ENCODE measurements at places on chromosomes 16 and 17. TPM values are rescaled to one million over a fixed set of nuclear protein-coding genes. Genes with fewer than 3 reads are reported as not detected.

The SULT1A3 gene
- 30.0 TPM for total RNA-seq

- no peak for DNase-seq
- peaks cover 42% of the 10 kb centered on the region for H3K27me3 ChIP-seq
- peaks cover 3% of the 10 kb centered on the region for H3K36me3 ChIP-seq
- no peak overlapping the region for H3K27ac ChIP-seq
- H3K4me1 ChIP-seq: peaks cover 4% of the 10 kb centered on the region
- H3K4me3 ChIP-seq: no peak overlapping the region
Observed at GRCh38 chr16:80341263-80341662, 199.5 kb upstream of the DYNLRB2 start.

DNA sequence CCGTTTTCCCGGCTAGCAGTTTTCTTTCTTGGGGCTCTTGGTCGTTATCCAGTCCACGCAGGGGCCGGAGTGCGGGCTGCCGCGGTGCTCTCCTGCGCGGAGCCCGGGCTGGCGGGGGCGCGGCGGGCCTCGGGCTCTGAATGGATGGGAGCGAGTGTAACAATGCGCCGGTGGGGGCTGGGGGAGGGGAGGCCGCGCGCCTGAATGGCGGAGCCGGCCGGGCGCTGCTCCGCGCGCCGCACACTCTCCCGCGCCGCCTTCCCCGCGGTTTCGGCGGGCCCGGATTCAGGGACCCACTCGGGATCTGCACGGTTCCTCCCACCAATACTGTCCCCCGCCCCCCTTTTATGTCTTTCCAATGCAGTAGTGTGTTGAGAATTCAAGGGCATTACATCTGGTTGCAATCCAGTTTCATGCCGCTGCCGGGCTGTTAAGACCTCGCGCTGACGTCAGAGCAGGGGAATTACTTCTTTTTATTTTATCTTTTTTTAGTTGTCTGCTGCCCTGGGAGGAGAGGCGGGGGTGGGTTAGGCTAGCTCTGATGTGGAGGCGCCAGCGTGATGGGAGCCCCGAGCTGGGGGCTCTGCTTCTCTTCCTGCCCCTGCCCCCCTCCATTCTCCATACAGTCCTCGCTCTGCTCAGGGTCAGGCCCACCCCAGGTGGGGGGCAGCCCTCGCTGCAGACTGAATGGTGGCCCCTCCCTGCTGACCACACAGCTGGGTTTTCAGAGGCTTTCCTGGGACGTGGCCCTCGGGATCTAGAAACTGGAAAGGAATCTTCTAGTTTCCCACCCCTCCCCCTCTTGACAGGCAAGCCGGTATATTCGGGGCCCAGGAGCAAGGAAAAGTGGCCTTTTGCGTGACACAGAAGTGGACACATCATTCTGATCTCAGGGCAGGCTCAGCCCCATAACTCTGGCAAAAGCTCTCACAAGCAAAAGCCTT lies 1.8 kb downstream of the RAI1 start:
- peak overlapping the region; percentile 93 for H3K4me3 ChIP-seq
- peak overlapping the region; percentile 91 for H3K27ac ChIP-seq
- peaks cover 5% of the 10 kb centered on the region for H3K27me3 ChIP-seq
- no peaks in the 10 kb centered on the region for H3K36me3 ChIP-seq

- H3K4me3 ChIP-seq: peak overlapping the region; percentile 97
- no peak for DNase-seq
- peaks cover 47% of the 10 kb centered on the region for H3K4me1 ChIP-seq
- peak overlapping the region; percentile 97 for H3K27ac ChIP-seq
- H3K36me3 ChIP-seq: no peaks in the 10 kb centered on the region
- no peaks in the 10 kb centered on the region for H3K27me3 ChIP-seq
Observed at GRCh38 chr17:51118330-51119195, 2.1 kb downstream of the SPAG9 start.

DNA sequence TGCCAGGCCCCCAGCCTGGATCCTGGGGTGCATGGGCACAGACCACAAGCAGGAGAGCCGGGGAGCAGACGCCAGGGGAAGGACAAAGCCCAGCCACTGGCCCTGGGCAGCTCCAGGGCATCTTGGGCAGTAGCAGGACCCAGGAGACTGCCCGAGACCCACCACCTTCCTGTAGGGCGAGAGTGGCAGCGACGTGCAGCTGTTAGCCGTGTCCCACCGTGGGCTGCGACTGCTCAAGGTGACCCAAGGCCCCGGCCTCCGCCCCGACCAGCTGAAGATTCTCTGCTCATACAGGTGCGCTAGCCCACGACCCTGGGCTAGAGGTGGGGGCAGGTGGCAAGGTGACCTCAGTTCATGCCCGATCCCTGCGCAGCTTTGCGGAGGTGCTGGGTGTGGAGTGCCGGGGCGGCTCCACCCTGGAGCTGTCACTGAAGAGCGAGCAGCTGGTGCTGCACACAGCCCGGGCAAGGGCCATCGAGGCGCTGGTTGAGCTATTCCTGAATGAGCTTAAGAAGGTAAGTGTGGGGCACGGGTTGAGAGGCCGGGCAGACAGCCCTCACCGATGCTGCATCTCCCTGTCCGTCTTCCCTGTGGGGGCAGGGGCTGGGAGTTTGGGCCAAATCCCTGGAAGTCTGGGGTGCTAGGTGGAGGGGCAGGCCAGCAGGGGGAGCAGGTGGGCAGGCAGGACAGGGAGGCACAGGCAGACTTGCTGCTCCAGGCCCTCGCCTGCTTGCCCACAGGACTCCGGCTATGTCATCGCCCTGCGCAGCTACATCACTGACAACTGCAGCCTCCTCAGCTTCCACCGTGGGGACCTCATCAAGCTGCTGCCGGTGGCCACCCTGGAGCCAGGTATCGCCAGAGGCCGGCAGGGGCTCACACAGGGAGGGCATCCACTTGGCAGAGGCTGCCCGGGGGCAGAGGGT lies 13.5 kb upstream of the SMIM5 start:
- no peak overlapping the region for H3K4me3 ChIP-seq
- H3K4me1 ChIP-seq: peaks cover 11% of the 10 kb centered on the region

DNA sequence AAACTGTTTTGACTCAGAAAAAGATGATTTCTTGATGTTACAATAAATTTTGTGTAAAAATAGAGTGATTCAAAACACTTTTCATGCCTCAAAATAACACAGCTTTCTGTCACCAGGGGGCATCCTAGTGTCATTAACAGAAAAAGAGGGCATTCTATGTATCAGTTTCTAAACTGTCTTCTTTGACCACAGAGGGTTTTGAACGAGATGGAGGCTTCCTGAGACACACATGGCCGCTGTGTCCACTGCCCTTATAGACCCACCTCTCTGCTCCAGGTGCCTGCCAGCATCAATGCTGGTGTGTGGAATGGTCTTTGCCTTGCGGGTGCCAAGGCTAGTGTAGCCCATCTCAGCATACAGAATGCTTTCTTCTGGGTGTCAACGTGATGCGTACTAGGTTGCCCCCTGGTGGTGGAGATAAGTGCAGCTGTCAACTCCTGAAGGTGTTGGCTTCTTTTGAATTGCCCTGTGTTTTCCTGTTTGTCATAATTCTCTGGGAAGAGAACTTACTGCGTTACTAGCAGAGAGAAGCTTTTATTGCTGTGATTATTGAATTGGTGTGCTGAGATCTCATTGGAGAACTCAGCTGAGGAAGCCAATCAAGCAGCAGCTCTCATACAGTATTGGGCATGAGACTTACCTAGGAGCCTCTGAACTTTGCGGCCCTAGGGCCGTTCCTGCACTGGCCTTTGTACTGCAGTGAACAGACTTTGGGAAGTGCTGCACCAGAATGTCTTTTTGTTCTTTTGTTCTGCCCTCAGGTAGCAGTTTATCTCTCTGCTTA lies 38.6 kb downstream of the USP10 start:
- no peak overlapping the region for H3K4me3 ChIP-seq
- peak overlapping the region; percentile 80 for H3K27ac ChIP-seq
- DNase-seq: peak; percentile 53
- no peaks in the 10 kb centered on the region for H3K27me3 ChIP-seq
- peaks cover 2% of the 10 kb centered on the region for H3K36me3 ChIP-seq

The FBXW10B gene
- total RNA-seq: not detected

The IRX3 gene
- 0.47 TPM for total RNA-seq

GRCh38 chr17:1709971-1710806 lies at the start of gene TLCD2:
Gene TLCD2, minus strand, starts transcription at chr17:1710377. Its CDS starts 135 bp downstream, at chr17:1710242.
- H3K36me3 ChIP-seq: peaks cover under 1% of the 10 kb centered on the region
- peaks cover 5% of the 10 kb centered on the region for H3K27me3 ChIP-seq
- peaks cover 23% of the 10 kb centered on the region for H3K4me1 ChIP-seq
- H3K4me3 ChIP-seq: peak within 1 kb of the TSS; percentile 87

The OR1A2 gene
- total RNA-seq: not detected

DNA sequence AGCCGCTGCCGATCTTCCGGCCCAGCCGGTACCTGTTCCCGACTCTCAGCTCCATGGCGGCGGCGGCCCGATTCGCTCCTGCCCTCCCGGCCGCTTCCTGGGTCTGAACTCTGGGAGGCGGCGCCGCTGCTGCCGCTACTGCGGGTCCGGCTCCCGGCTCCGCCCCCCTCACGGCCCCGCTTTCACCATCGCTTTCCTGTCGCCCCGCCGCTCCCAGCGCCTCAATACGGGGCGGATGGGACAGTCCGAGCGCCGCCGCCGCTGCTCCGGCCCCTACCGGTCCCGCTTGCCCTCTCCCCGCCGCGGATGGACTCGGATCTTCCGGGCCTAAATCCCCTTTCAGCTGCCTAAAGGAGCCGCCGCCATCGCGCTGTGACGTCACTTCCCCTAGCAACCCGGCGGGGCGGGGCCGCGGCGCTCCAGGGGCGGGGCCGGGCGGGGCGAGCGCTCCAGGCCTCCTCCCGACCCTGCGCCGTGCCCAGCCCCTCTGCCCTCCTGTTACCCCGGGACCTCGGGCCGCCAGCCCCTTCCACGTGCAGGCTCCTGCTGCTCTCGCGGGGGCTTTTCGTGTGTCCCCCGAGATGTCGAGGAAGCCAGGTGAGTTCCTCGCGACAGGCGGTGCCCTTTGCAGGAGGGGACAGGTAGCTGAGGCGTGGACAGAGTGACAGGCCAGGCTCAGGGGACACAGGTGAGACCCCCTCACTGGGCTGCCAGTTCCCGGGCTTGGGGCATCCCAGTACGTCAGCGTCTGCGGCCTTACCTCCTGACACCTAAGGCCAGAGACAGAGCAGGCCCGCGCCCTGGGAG lies at the start of gene CSNK1D:
Gene CSNK1D (minus strand): TSS at position 374 of the 807 bp plus-strand sequence. CDS start 319 bp downstream, at position 55.
- peaks cover 31% of the 10 kb centered on the region for H3K4me1 ChIP-seq
- DNase-seq: peak; percentile 93
- H3K27ac ChIP-seq: peak within 1 kb of the TSS; percentile 93
- H3K4me3 ChIP-seq: peak within 1 kb of the TSS; percentile 97
- no peaks in the 10 kb centered on the region for H3K27me3 ChIP-seq

DNA sequence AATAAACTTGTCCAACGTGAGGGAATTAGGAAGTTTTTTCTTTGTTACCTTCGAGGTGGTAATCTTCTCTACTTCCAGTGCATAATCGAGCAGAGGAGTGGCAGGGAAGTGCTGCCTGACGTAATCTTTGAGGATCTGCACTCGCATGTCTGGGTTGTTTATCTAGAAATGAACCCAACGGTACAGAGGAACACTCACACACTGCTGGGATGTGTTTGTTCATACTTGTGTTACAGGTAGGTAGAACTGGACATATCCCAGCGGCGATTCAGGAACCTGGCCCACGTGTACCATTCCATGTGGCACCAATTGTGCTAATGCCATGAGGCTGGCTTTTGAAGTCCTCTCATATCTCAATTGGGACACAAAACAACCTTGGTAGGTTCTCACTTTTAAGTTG lies 4.2 kb upstream of the KLHL11 start:
- no peak overlapping the region for H3K4me3 ChIP-seq
- H3K36me3 ChIP-seq: no peaks in the 10 kb centered on the region
- peak overlapping the region; percentile 43 for H3K27ac ChIP-seq
- no peak for DNase-seq

The SNN gene
- 89.7 TPM for total RNA-seq

DNA sequence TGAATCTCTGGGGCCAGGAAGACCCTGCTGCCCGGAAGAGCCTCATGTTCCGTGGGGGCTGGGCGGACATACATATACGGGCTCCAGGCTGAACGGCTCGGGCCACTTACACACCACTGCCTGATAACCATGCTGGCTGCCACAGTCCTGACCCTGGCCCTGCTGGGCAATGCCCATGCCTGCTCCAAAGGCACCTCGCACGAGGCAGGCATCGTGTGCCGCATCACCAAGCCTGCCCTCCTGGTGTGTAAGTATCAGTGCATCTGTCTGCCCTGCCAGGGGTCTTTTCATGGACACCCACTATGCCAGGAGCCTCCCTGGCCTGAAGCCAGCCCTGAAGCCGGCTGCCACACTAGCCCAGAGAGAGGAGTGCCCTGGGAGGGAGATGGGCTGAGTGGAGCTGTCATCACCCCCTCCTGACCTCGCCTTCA lies at the start of gene CETP:
Gene CETP (plus strand): TSS at position 100 of the 431 bp plus-strand sequence. CDS start 30 bp downstream, at position 130.
- no peak for DNase-seq
- H3K27me3 ChIP-seq: no peaks in the 10 kb centered on the region
- H3K4me1 ChIP-seq: peaks cover 20% of the 10 kb centered on the region

DNA sequence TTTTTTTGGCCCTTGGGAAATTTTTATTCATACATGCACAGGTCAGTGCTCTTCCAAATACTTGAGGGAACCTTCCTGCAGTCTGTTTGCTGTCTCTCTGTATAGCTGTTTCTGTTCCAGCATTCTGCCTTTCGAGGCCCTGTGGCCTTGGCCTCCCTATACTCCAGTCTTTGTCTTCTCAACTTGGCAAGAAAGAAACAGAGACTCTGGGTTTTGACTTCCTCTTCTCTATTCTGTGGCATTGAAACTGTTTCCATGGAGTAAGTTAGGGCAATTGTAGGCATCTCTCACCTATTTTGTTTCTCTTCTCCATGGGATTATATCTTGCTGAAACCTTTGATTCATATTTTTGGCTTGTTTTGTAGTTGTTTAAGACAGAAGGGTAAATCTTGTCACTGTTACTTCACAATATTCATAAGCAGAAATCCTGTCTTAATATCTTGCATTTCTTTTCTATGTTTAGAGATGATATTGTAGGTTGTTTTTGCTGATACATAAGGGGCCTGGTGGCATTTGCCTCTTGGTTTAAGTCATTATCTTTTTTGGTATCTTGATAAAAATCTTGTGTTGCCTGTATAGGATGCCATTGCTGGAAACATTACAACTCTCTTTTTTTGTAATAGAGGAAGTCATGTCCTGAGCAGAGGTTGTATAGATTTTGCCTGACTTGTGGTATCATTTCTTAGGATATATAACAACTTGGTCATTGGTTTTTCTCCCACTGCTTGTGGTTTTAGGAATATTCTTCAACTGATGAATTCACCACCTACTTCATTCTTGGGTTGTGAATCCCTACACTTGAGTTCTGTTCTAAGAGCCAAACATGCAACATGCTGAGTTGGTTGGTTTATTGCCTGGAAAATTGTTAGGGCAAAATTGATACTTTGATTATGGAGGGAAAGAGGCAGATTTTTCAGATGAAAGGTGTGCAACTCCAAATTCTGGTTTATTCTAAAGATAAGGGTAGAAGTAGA lies 168.6 kb downstream of the FTO start:
- no peak overlapping the region for H3K4me3 ChIP-seq
- peak overlapping the region; percentile 5 for H3K27ac ChIP-seq
- H3K4me1 ChIP-seq: peaks cover 7% of the 10 kb centered on the region

DNA sequence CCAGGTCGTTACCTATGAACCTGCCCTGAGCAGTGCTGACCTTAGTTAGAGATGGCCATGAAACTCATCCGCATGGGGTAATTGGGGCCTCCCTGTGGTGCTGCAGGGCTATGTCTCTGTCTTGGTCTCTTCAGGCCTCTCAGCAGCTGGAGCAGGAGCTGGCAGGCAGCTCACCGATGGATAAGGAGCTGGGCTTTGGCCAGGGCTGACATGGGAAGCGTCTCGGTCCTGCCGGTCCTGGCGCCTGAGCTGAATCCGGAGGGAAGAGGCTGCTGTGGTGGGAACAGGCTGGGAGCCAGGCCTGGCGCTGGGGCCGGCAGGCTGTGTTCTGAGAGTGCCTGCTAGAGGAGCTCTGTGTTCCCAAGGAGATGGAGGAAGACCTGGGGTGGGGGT lies 10.1 kb downstream of the IL32 start:
- peak overlapping the region; percentile 91 for H3K4me3 ChIP-seq
- peaks cover 69% of the 10 kb centered on the region for H3K4me1 ChIP-seq
- no peaks in the 10 kb centered on the region for H3K27me3 ChIP-seq
- peaks cover 3% of the 10 kb centered on the region for H3K36me3 ChIP-seq
- H3K27ac ChIP-seq: peak overlapping the region; percentile 98

The PRSS22 gene
- 0.92 TPM for total RNA-seq
